Astrocyte of the cerebellum (primary cell): ENCODE measurements at places on chromosomes 3 and 15.

DNA sequence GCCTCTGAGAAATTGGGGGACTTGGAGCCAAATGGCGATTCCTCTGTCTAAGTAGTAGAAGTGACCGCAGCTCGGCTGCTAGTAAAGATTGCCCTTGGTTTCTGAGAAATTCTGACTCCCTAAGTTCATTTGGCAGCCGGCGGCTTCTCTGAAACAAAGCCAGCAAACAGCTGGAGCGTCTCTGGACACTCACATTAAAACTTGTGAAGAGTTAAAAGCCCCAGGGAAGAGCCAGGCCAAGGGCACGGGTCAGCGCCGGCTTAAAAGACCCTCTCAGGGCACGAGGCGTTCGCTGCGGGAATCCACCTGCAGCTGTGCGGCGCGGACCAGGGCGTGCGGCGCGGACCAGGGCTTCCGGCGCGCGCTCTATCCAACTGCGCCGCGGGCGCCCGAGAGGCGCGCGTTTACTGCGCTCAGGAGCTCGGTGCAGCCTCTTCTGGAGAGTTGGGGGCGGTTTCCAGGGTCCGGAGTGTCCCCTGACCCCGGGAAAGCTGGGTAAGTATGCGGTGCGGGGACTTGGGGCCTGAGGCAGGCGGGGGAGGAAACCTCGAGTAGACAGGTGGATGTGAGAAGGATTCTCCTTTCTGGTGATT, at the start of gene COL6A5:
Gene COL6A5, plus strand, starts transcription at position 186 of the 593 bp plus-strand sequence. CDS start 27,967 bp downstream, outside the sequence.
- DNase-seq: no peak

GRCh38 chr3:4716706-4717362, 223.7 kb downstream of the ITPR1 start:
- no peak for DNase-seq

GRCh38 chr3:99875581-99875928, 57.9 kb downstream of the CMSS1 start:
- no peak for DNase-seq

- no peak for DNase-seq
These were observed 190.7 kb upstream of the NDN start for GRCh38 chr15:23877502-23878412.

- DNase-seq: no peak
These were observed 113.0 kb upstream of the GALNT15 start for GRCh38 chr3:16061491-16061890.

- DNase-seq: no peak
These were observed 281.9 kb upstream of the C2CD4B start for GRCh38 chr15:62446984-62447383.

DNA sequence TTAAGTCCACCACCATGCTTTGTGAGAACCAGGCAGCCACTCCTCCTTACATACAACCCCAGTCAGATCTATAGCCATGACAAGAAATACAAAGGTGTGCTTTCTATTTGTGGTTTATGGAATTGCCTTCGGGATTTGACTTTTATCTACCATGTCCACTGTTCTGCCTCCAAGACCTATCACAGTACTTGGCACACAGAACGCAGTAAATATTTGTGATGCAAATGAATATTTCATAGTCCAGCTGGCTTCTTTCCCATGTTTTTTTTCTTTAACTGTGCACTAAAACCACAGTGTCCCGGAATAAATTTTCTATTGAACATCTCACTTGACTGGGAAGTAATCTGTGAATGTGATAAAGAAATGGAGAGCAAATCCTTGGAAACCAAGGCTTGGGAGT, 314.7 kb downstream of the RORA start:
- DNase-seq: peak; percentile 40

DNA sequence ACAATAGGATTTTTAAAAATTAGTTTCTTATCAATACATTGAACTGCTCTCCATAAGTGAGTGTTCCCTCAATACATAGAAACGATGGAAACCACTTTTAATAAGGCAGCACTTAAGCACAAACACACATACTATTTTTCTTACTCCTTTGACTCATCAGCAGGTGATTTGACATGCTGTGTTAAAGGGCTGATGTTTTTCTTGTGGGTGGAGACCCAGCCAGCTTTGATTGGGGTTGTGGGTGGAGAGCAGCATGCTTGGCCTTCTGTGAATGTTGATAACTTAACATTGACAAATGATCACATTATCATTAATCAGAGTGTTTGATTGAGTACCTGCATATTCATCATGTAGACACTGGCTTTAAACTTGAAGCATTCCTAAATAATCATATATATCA, 223.0 kb upstream of the DPH6 start:
- DNase-seq: no peak

DNA sequence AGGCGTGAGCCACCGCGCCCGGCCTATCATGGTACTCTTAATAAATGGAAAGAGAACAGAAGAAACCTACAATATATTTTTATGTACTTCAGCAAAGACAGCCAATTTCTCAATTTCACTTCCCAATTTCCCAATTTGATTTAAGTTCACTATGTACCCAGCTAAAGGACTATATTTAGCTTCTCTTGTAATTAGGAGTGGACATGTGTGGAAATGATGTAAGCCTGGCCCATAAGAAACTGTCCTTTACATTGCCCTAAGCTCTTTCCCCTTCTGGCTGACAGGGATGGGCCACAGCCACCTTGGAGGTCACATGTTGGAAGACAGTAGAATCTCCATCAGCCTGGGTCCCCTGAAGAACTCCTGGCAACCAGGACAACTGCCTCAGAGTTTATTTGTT, 6.2 kb downstream of the TMEM39A start:
- no peak for DNase-seq

DNA sequence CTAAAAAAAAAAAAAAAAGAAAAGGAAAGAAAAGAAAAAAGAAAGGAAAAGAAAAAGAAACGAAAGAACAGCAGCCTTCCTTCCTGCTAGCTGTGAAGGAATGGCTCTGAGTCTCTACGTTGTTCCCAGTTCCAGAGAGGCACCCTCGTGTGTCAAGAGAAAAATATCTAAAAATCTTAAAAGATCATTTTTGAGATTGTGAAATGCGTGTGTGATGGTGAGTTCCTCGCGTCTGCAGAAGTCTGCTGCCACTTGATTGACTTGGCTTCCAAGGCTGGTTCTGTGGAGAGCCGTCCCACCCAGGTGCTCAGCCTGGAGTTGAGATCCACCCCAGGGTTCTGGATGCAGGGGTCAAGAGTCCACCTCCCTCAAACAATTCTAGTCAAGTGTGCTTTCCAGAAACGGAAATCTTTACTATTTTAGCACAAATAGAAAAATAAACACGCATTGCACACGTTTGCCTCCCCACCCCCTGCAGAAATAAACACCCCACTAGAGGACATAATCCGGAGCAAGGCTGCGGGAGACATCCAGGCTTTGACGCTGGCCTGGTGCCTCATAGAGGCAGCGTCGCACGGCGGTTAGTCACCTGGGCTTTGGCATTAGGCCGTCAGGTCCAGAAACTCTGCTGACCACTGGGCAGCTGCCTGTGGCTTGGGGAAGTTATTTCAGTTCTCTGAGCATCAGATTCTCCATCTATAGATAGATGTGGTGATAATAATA, 265.4 kb downstream of the FAM43A start:
- DNase-seq: no peak

- DNase-seq: no peak
These were observed 791.6 kb upstream of the ARRDC4 start for GRCh38 chr15:97168704-97169475.

- peak; percentile 88 for DNase-seq
These were observed 1077.0 kb downstream of the ROBO2 start for GRCh38 chr3:78116874-78117273.

- DNase-seq: no peak
These were observed 55.1 kb upstream of the RASA2 start for GRCh38 chr3:141431411-141432378.

GRCh38 chr15:61764981-61765380, 295.3 kb downstream of the VPS13C start:
- DNase-seq: no peak

DNA sequence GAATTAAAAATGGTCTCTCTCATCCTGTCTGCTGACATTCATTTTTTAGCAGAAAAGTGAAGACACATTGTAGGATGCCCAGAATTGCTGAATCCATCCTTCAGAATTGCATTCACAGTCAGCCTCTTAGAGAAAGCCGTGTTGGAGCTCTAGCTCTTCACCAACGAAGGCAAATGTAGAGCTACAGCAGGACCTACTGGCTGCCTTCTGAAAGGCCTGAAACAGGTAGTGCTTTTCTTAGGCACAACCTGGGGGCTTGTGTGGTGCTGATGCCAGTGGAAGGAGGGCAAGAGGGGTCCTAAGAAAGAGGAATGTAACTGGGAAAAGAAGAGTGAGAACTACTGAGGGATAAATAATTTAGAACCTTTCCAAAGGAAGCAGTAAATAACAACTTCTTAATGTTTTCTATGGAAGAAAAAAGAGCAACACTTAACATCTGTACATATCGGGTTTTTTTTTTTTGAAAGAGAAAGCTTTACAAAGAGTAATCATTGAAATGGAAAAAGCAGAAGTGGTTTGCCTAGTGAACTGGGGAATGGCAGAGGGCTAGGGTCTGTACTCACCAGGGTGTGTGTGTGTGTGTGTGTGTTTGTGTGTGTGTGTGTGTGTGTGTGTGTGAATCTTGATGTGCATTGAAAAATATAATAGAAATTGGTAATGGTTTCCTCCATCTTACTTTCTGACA, 297.8 kb downstream of the SATB1 start:
- no peak for DNase-seq

DNA sequence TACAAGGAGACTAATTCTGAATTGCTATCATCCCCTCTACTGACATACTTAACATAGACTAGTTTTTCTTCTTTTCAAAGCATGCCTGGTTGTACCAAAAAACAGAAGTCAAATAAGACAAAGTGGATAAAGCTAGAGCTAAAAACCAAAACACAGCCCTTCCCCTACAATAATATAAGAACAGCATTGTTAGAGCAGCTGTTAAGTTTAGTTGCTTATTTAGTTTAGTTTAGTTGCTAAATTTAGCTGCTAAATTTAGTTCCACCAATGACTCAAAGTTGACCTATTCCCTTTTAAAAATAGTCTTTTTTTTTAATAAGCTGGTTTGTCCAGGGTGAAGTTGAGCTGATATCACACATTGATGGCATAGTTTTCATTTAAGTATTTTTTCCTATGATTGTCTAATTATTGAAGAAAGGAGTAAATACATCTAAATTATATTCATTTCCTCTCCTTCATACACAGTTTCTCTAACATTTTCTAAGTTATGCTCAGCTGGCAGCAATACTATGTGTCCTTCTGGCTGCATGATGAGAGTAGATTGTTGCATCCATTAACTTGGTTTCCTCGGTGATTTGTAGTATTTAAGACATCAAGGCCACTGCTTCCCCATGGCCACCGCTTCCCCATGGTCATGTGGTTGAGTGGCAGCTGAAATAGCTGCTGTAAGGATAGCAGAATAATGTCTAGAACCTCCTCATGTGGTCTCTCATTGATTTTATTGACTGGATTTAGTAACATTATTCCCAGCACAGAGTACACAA, 718.6 kb upstream of the NECTIN3 start:
- DNase-seq: no peak

- DNase-seq: no peak
These were observed 2.4 kb downstream of the FYTTD1 start for GRCh38 chr3:197752107-197752506.

- DNase-seq: peak; percentile 37
These were observed 145.7 kb upstream of the PLAAT1 start for GRCh38 chr3:193095366-193095765.

- DNase-seq: no peak
These were observed 74.1 kb downstream of the SLCO3A1 start for GRCh38 chr15:91927585-91927984.

- no peak for DNase-seq
These were observed 746 bp upstream of the CD80 start for GRCh38 chr3:119560160-119560559.

DNA sequence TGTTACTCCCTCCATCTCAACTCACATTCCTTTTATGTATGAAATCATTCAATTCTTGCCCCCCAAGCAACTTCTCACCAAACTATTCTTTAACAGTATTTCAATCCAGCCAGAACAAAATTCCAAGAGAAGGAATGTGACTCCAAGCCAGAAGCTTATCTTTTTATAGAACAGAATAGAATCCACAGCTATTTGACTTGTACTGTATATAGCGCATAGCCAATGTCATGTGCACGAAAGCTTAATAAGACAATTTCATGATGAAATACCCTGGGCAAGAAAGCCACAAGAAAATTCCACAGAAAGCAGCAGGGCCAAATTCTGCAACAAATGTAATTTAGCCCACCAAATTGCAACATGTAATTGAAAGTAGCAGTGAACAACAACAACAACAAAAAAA, 127.6 kb upstream of the UBE2E2 start:
- peak; percentile 78 for DNase-seq

GRCh38 chr3:168794427-168794826, 698.7 kb upstream of the GOLIM4 start:
- DNase-seq: no peak

- no peak for DNase-seq
These were observed 27.2 kb downstream of the PTX3 start for GRCh38 chr3:157463816-157464215.

GRCh38 chr3:128155616-128156360, 2.5 kb downstream of the EEFSEC start:
- no peak for DNase-seq

DNA sequence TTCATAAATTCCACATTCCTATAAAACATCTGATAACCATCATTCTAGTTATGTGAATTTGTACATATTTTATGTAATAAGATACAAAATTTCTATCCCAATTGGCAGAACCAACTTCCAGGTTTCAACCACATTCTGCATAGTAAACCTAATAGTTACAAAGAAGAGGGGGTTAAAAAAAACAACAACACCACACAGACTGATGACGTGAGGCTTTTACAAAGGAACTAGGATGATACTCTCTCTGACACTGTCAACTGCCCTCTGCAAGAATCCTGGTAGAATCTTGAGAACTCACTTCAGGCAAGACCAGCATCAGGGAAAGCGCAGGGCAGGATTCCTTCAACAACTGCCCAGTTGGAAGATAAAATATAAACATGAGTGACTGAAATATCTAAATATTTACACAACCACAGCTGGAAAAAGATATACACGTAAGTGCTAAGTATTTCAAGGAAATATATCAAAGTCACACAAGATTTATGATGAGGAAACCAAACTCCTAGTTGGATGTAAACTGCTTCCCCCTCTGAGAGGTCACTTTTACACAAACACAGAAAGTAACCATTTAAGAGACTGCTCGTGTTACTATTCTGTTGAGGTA, 816.4 kb downstream of the ROBO1 start:
- no peak for DNase-seq

GRCh38 chr3:141930801-141931200, 54.4 kb downstream of the ATP1B3 start:
- no peak for DNase-seq
